ENCODE measurements at places on chromosomes 4 and X.
A peak's percentile ranks its signal among the peaks of the same experiment; 100 is the strongest.

- DNase-seq, result no peak
These were observed 51.2 kb upstream of the LGI2 start for GRCh38 chr4:25081866-25082471.

- no peak for DNase-seq
These were observed 55.4 kb upstream of the CCDC149 start for GRCh38 chr4:24968278-24968677.

- peak; percentile 93 for DNase-seq
These were observed 158.7 kb downstream of the SPRY1 start for GRCh38 chr4:123555233-123555806.

DNA sequence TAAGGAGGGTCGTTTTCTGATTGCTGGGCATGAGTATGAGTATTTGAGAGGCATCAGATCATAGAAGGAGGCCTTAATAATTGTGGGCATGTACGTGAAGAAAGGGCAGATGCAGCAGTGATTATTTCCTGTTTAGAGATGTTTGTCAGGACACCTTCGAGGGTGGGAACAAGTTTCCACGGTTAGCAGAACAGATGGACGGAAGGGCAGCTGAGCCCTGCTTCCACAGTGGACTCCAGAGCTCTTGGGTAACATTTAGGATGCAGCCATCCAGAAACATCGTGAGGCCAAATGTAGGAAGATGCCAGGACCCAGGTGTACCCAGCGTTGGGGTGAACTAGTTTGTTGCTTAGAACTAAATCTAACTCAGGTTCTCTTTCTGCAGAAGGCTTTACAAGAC, 231.3 kb upstream of the FAT1 start:
- no peak for DNase-seq

- peak; percentile 86 for DNase-seq
These were observed 10.7 kb downstream of the LIAS start for GRCh38 chr4:39469429-39470077.

- peak; percentile 85 for DNase-seq
These were observed 56.9 kb upstream of the PRPS1 start for GRCh38 chrX:107571296-107571998.

DNA sequence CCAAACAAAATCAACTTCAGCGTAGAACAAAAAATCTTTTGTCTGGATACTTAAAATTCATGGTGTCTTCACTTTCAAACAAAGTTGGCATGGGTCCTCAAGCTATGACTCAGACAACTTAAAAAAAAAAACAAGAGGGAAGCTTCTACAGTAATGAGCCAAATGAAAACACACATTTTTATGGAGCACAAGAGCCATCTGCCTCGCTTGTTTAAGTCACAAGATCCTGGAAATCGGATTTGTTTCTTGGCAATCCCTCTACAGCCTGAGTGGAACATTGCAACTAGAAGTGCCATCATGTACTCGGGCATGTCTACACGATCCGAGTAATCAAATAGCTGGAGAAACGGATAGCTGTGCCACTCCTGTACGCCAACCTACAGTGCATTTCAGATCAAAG, 22.6 kb downstream of the LAMP2 start:
- peak; percentile 51 for DNase-seq

- peak; percentile 96 for DNase-seq
These were observed 6.9 kb upstream of the AFF1 start for GRCh38 chr4:86927843-86928395.

DNA sequence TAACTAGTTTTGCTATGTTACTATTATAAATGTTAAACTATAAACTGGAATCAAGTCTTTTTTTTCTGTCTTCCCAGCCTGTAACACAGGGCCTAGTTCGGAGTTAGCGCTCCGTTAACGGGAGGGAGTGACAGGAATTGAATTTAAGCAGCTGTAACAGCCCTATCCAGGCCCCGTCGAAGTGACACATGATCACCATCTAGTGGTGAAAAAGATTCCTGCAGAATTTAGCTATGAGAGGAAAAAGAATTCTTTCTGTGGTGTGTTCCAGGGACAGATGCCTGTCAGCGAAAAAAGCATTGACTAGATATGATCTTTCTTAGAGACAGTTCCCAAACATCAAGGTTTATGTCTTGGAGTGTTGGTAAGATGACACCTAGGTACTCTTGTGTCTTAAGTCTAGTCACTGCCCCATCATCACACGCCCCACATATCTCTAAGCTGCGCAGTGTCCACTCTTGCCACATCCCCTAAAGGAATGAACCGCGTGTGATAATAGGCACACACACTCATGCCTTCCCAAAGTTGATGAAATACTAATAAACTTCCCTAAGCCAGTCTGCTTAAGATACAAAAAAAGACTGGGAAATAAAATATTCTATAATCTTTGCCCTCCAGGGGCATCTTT, 2.1 kb downstream of the GAB3 start:
- DNase-seq, result peak; percentile 49

DNA sequence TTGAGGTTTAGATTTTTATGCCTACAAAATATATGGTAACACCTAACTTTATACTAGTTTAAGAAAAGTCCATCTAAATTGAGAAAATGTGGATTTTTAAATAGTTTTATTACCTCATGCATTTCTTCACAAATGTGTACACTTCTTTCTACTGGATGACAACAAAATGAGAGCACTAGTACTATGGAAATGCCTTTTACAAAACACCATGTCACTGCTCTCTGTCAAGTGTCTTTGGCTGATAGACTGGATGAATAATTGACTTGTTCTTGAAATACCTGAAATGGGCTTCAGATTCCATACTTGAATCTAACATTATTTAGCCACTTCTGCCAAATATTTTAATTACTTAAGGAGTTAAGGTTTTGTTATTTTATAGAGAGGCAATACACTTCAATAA, 49.5 kb downstream of the AMELX start:
- DNase-seq, result no peak
